Spinal cord (tissue), 10 donors: ENCODE measurements at places on chromosomes 3 and 15.

DNA sequence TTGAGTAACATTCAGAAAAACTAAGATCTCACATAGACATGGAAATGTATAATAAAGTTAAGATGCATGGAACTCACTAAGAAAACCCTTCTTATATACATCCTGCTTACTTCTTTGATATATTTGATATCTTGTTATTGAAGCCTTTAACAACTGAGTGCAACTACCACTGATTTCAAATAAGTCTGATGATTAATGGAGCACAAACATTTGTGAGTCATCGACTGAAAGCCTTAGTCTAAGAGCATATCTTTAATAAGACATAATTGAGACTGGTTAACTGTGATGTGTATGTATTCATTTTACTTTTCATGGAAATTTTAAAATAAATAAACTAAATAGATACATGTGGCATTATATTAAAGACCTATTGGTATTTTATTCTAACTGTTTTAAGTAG is 740.5 kb downstream of the EPHA3 start:
- DNase-seq: no peak

DNA sequence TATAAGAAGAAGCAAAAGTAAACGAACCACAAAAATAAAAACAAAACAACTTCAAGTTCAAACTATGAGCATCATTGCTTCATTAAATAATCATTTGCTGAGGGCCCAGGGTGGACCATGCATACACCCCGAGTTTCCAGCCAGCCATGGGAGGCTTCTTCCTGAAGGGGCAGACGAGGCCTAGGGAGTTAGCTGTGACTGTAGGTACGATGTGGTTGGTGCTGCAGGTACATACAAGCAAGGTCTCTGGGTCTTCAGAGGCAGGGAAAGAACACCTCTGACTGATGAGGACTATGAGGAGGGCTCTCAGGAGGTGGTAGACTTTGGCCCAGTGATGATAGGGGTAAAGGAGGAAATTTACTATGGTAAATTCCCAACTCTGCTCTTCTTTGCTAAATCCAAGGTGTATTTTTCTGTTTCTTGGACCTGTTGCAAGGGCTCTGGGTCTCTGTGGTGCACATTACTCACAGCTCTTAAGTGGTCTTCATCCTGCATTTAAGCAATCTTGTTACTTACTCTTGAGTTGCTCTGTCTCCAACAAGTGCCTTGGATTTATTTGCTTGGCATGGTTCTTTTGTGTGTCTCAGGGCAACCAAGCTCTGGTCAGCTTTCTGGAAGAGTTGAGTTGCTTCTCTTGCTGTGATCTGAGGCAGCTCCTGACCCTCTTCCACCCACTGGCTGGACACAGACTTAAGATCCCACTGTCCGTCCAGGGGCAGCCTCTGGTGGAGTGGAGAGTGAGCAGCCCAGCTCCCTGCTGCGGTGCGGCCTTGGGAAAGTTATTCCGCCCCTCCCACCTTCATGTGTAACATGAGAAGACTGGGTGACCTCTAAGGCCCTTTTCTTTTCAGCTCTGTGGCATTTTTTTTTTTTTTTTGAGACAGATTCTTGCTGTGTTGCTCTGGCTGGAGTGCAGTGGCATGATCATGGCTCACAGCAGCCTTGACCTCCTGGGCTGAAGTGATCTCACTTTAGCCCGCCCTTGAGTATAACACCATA is 56.1 kb upstream of the KIF23 start:
- DNase-seq: peak; percentile 13

DNA sequence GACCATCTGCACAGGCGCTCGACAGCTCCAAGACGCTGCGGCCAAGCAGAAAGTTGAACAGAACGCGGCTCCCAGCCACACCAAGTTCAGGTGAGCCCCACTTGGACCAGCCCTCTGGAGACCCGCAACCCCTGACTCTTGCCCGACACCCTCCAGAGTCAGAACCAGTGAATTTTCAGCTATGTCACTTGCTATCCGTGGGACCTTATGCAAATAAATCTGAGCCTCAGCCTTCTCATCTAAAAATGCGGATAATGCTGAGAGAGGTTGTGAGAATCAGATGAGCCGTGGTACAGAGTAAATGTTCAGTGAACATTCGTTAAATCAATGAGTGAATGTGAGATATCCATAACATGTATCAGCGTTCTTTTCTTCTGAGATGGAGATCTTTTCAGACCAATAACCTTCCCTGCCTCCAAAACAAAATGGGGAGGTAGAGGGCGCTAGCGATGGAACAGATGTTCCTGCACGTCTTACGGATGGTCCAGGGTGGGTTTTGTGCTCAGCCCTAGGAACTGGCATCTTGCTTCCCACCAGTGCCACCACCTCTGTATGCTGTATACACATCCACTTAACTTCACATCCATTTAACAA is 524 bp downstream of the MRPS11 start:
- no peak for DNase-seq

DNA sequence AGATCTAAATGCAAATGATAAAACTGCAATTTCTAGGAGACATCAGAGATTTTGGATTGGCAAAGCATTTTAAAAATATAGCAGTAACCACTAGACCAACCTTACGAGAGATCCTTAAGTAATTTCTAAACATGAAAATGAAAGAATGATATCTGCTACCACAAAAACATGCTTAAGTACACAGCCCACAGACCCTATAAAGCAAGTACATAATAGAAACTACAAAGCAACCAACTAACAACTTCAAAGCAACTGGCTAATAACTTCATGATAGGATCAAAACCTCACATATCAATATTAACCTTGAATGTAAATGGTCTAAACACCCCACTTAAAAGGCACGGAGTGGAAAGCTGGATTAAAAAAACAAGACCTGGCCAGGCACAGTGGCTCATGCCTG is 209.9 kb upstream of the SOX14 start:
- no peak for DNase-seq

- no peak for DNase-seq
These were observed 92.6 kb upstream of the KCNMB2 start for GRCh38 chr3:178443634-178444033.

DNA sequence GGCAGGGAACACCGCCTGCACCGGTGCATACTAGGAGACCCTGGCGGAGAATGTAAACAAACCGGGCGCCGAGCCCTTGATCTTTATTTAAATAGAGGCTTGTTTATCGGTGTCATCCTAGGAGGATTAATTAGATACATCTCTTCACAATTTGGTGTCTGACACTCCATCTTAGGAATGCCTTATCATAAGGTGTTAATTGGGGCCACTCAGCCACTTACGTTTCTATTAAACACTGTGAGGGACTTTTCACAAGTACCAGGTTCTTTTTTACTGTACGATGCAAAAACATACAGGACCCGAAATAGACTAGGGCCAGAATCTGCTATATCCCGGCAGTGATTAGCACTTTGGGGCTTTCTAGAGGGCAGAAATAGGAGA is 8.0 kb downstream of the EOMES start:
- no peak for DNase-seq

DNA sequence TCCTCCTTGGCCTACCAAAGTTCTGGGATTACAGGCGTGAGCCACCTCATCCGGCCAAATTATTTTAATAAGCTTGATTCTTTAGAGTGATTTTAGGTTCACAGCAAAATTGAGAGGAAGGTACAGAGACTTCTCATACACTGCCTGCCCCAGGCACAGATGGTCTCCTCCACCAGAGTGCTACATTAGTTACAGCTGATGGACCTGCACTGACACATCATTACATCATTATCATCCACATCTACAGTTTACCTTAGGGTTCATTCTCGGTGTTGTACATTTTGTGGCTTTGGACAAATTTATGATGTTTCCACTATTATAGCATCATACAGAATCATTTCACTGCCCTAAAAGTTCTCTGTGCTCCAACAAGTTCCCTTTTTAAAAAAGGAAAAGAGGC is 4.4 kb upstream of the VPS8 start:
- DNase-seq: peak; percentile 36

DNA sequence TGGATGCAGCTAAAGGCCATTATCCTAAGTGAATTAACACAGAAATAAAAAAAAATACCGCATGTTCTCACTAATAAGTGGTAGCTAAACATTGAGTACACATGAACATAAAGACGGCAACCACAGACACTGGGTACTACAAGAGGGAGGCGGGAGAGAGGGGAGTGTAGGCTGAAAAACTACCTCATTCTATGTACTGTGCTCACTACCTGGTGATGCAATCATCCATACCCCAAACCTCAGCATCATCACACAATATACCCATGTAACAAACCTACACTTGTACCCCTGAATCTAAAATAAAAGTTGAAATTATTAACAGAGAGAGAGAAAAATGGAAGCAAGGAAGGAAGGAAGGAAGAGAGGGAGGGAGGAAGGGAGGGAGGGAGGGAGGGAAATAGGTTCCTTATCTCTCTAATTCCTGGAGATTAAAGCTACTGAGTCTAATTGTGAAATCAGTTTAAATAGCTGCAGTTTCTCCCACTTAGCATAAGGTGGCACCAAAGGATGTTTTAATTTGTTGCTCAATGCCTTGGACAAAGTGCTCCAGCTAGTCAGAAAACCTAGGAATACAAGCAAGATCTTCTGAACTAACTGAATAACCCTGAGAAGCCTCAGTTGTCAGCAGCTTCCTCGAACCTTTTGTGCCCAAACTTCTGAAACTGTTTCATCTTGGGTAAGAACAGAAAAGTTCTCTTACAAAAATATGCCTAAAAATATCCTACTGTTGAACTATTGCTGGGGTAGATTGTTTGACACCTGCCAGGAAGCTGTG is 79.4 kb upstream of the ATP11B start:
- peak; percentile 78 for DNase-seq

DNA sequence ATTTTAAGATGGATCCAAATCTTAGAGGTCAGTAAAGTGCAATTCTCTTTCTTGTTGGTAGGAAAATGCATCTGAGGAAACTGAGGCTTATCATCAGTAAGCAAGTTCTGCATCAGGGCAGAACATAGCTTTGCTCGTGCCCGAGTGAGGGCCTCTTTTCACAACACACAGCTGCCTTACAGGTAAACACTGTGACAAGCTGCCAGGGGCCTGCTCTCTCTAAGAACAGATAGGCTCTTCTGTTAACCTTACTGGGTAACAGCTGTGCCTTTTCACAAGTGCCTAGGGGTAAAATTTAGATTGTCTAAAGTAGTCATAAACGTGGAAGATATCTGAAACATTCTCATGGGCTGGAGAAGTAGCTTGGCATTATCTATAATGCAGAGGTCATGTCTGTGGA is 118.1 kb downstream of the C3orf38 start:
- DNase-seq: no peak

GRCh38 chr3:106452096-106452495 is 583.3 kb upstream of the CBLB start:
- no peak for DNase-seq

- DNase-seq: no peak
These were observed 61.8 kb downstream of the RBPMS2 start for GRCh38 chr15:64713592-64713991.

- no peak for DNase-seq
These were observed 193.4 kb upstream of the SEMA6D start for GRCh38 chr15:47523681-47524475.

DNA sequence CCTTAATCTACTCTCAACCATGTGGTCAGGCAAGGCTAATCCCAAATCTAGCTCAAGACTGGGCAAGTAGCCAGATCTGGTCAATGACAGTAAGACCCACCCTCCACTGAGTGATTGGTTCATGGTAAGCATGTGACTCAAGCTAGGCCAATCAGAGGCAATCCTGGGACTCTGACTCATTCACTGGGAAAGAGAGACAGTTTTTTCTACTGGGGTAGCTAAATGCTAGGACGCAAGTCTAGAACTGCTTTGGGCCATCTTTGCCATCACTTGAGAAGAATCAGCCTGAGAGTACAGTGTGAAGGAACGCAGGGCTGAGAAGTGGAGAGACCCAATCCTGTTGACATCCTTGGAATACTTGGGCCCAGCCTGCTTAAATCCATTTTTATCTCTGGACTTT is 9.4 kb upstream of the RAD18 start:
- no peak for DNase-seq

- DNase-seq: no peak
These were observed 10.0 kb downstream of the FAM107A start for GRCh38 chr3:58567251-58567515.

DNA sequence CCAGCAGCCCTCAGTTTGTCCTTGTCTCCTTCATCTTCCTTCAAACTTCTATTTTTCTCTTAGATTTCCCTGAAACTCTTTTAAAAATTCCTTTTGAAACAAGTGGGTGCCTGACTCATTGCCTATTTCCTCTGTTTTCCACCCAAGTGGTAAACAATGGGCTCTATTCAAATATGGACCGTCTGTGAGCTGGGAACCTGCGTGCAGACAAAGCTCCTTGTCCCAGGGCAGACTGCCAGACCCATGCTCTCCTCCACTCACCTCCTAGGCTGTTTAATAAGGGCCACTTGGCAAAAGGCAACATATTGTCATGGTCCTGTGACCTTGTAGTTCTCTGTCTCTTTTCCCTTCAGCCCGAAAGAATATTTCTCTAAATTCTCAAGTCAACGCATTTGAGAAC is 332.7 kb upstream of the THBS1 start:
- no peak for DNase-seq

GRCh38 chr3:179151474-179151873 is 3.3 kb downstream of the PIK3CA start:
- DNase-seq: peak; percentile 35

DNA sequence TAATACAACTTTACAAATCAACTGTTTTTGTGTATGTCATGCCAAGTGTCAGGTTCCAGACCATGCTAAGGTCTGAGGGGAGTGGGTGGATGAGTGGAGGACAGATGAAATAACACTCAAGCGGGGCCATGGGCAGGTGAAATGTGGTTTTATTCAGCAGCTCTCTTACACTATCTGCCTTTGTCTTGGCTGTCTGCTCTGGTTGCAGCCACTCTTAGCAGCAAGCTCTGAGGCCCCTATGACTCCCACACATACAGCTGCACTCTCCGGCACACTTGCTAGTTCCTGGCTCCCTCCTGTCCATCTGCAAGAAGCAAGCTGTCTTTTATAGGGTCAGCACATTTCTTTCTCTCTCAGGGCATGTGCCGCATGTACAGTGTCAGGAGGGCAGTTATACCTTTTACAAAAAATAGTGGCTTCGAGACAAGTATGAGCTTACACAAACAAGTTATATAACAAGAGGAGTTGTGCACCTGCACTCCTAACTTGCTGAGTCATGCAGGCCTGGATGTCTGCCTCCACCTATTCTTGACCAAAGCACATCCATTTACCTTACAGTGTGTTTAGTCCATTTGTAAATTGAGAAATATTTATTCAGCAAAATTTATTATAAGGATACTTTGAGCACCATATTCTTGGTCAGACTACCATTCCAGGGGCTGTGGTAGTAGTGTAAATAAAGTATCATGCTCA is 683.7 kb upstream of the CBLB start:
- DNase-seq: no peak

GRCh38 chr15:62344806-62345539 is 179.9 kb upstream of the C2CD4B start:
- DNase-seq: peak; percentile 10

DNA sequence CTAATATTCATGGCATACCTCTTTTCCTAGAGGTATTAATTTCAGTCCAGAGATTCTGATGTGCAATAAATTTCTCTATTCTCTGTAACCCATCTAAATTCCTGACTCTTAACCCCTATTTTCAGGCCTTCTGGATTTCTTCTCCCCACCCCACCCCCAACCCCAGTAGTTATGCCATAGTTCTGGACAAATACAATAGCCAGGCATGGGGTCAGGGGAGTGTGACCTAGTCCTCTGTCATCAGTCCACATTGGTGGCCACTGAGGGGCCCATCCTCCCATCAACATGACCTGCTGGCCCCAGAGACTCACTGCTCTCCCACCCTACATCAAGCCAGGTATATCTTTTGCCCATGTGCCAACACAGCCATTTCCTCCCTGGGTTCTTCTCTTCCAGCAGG is 3.8 kb upstream of the LIPC start:
- no peak for DNase-seq
